ENCODE measurements at places on chromosomes 4 and X.

DNA sequence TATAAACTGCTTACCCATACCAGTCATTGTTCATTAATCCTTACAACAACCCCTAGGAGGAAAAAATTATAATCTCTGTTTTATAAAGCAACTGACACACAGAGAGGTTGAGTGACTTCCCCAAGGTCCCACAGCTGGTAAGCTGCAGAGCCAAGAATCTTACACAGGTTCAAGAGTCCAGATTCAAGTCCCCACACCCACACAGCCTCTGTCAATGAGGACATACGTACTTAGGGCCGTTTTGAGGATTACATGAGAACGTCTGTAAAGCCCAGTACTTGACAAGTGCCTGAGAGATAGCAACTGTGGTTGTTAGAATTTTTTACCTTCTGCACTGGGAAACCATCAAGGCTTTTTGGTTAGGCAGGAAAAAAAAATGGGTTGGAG is 556 bp upstream of the SLC25A43 start:
- no peak for DNase-seq

- DNase-seq: no peak
Measured at GRCh38 chr4:47221721-47222120, 190.4 kb downstream of the GABRB1 start.

- DNase-seq: no peak
Measured at GRCh38 chrX:29148511-29148910, 561.3 kb downstream of the IL1RAPL1 start.

DNA sequence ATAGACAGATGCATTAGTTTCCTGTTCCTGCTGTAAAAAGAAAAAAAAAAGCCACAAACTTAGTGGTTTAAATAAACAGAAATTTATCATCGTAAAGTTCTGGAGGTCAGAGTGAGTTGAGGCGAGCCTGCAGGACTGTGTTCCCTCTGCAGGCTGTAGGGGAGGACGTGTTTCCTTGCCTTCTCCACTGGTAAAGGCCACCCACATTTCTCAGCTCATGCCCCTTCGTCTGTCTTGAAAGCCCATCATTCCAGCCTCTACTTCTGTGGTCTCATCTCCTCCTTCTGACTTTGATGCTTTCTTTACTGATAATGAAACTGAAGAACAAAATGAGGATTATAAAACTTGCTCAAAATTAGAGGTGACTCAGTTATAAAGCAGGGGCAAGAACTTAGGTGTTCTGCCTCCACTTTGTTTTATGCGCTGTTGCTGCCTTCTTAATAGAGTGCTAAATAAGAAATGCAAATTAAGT is 143.0 kb downstream of the STIM2 start:
- DNase-seq: no peak

DNA sequence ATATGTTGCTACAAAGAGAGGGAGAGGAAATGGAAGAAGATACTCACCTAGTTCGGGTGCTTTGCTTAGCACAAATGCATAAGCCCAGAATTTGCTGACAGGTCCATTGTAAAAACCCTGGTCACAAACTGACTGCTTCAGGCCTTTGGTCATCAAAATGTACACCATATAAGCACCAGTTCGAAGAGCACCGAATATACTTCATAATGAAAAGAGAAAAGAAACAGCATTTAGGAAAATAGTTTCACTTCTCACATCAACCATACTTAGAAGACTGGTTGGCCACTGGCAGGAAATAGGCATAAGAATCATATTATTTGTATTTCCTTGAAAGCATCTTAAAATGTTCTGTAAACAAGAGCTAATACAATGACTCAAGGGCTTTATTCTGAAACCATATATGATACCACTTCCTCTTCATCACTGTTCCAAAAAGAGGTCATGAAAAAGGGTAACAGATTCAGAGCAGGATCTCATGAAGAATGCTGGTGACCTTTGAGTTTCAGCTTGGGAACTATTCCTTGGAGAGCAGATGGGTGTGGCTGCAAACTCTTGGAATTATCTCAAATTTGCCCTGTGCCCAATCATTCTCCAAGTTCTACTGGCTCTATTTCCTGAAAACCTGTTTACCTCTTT is 138.7 kb downstream of the ELOVL6 start:
- no peak for DNase-seq

DNA sequence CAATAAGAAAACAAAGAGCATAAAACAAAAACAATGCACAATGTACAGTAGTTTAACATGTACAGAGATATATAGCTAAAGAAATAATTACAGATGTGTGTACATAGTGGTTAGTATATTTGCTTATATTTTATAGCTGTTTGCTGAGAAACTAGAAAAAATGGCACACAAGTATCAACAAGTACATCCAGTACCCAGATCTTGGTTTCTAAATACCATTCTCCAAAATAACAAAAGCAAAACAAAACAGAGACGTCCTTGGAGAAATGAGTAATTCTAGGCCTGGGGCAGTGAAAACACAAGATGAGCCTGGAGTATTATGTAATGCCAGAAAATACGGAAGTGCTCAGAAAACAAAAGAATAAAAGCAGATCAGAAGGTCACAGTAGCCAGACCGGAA is 189.6 kb downstream of the TMEM47 start:
- DNase-seq: no peak

DNA sequence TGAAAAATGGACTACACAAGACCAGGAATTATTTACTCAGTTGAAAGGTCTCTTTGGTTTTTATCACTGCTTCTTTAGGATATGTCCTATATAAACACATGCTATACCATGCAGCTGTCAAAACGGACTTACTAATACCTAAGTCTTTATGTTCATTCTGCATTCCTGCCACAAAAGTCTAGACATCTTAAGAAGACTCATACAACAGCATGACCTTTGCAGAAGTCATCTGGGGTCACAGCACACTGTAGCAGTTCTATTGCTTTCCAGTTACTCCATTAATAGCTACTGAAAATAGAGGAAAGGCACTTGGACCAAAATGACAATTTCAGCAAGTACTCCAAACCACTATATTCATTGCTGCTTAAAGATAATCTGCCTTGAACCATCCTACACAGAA is 53.2 kb downstream of the DDX60 start:
- no peak for DNase-seq

GRCh38 chr4:76620723-76621468 is 185.9 kb downstream of the SHROOM3 start:
- DNase-seq: no peak

DNA sequence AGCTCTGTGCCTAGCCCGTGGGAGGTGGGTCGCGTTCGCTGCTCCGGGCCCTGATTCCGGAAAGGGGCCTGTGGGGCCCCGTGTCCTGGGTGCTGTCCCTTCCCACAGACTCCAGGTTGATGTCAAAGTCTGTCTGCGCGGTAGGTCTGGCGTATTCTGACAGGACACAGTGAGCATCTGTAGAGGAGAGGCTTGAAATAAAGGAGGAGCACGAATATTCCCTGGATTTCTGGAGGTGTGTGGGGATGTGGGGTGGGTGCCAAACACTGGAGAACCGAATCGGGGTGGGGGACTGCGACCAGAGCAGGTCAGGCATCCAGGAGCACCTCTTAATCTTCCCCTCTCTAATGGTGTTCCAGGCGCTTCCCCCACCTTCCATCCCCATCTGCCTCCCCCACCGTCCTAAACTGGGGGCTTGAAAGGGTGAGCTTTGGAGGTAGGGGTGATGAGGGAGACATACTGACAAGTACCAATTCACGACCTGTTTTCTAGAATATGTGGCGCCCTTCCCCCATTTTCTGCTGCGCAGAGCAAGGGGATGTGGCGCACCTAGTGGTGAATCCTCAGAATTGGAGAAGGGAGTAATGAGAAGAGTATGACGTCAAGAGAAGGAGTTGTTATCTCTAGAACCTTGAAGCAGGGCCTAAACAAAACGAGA is 877 bp downstream of the GPRASP1 start:
- DNase-seq: peak; percentile 7

DNA sequence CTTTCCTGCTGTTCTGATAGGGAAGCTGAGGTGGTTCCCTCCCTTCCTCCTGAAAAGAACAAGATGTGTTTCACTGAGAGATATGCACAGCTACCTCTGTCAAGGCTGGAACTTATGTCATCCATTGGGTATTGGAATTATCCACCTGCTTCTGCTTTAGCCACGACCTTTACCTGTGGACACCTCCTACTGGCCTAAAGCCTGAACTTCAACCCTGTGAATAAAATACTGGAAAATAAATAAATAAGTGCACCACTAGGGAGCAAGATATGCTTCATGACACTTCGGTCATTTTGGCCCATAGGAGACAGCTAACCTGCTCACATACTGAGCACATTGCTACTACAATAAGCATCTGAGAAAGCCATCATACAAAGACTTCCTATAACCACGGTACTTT is 419.9 kb upstream of the NWD2 start:
- no peak for DNase-seq

GRCh38 chr4:45453258-45453853 is 670.5 kb downstream of the GABRG1 start:
- no peak for DNase-seq

- no peak for DNase-seq
Measured at GRCh38 chr4:56871371-56871866, 36.3 kb upstream of the REST start.

DNA sequence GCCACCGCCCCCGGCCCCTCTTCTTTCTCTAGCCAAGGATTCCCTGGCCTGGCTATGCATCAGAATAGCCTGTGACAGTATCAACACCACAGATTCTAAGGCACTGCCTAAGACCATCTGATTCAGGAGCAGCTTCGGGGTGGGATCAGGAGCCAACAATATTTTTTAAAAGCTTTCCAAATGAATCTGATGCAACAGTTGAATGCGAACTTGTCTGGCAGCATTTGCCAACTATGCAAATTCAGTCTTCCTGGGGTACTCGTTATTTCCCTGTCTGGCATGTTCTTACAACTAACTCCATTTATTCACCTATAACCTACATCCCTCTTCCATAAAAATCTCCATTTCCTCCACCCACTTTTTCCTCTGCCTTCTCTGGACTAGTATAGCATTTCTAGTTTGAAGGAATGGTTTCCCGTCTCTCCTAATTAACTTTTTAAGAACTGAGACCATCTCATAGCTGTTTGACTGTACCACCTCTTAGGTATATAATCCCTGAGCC is 36.2 kb upstream of the UGDH start:
- no peak for DNase-seq

GRCh38 chrX:56268888-56269287 is 36.7 kb downstream of the KLF8 start:
- DNase-seq: no peak

- no peak for DNase-seq
Measured at GRCh38 chr4:76939184-76939583, 10.4 kb upstream of the SEPTIN11 start.

DNA sequence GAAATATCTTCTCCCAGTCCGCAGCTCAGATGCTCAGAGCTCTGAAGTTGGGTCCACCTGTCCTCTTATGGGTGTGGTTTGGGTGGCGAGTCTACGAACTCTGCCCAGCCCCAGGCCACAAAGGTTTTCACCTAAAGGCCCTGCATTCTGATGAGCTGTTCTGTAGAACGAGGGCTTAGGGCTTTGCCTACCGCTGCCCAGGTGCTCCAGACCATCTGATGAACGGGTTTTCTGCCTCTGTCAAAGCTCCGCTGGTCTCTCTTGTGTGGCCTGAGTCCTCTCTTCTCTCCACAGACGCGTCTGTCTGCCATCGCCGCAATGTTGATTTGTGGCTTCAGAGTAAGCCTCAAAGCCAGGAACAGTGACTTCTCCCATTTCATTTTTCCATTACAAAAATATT is 28.4 kb upstream of the CPLX1 start:
- no peak for DNase-seq

- DNase-seq: no peak
Measured at GRCh38 chr4:88275516-88275915, 8.8 kb downstream of the PPM1K start.

DNA sequence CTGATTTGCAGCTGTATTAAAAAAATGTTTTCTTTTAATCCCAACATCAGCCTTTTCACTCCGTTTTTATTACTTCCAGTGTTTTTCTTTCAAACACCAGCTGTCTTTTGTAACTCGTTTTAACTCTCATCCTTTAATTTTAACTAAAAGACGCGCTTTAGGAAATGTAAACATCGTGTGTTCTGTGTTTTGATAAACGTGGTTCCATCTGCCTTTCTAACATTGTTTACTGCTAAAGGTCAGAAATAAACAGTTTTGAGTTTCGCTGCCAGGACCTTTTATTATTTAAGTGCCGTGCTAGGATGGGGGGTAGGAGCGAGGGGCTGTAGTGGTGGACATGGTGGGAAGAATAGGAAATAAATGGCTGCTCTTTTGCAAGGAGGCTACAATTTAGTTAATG is 1.5 kb downstream of the N4BP2 start:
- DNase-seq: no peak
